NCI-H69 (cell line): ENCODE measurements at places on chromosomes 2 and 18.

DNA sequence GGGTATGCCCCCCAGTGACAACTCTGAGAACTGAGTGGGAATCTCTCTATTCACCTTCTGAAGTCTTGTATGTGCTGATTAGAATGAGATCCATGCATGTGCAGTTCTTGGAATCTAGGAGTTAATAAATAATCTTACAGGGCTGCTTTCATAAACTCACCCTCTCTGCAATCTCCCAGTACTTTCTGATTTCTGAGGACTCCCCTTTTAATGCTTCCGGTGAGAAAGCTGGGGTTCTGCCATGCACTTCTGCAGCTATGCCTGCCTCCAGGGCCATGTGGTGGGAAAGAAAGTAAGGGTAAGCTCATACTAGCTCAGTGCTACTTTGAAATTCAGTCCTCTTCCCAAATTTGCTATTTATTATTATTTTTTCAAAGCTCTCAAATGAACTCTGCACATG lies 432.9 kb downstream of the MTX2 start:
- no peak for DNase-seq

DNA sequence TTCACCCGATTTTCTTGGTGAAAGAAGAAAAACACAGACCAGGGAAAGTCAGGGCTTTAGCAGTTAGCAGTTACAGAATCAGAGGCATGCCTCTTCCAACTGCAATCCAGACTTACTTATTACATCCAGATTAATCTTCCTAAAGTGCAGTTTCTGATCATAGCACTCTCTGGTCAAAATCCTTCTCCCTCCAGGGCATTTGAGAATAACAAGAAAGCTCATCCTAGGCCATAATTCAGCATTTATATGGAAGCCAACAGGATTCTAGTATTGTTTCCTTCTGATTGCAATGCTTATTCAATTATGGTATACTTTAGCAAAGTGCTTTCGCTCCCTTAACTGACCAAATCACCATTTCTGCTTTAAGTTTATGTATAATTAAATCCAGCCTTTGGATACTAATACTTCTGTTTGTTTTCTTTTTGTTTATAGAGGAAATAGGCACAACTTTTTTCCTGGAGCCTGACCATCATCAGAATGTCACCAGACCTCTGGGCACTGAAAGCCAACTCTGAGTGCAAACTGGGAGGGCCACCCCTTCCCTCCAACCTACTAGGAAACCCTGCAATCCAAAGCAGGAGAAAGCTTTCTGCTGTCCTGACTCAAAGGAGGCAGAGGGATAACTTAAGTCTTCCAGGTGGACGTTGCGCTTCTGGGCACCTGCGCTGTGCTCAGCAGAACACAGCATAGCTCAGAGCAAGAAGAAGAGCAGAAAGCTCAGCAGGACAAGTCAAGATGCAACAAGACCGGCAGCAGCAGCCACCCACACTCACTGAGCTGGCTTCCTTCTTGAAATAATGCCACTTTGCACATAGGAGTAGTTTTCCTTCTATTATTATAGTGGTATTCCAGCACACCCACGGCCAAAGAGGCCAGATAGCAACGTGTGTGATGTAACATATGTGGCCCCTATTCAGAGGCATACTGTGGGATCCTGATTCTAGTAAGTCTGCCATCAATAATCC lies 99.3 kb downstream of the STK39 start:
- DNase-seq: no peak

DNA sequence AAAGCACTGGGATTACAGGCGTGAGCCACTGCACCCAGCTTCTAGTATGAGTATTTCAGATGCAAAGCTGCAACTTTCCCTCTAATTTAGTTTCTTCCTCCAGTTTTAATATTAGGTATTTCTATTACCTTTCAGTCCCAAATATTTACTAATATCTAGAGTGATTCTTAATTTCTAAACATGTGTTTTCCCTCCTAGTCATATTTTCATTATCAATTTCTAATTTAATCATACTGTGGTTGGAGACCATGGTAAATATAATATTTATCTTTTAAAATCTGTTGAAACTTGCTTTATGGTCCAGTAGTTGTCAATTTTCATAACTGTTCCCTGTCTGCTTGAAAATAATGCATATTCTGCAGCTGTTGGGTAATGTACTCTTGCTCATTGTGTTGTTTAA lies 245.9 kb upstream of the REV1 start:
- no peak for DNase-seq

- DNase-seq: no peak
These were observed 7.6 kb upstream of the AGFG1 start for GRCh38 chr2:227464361-227464760.

DNA sequence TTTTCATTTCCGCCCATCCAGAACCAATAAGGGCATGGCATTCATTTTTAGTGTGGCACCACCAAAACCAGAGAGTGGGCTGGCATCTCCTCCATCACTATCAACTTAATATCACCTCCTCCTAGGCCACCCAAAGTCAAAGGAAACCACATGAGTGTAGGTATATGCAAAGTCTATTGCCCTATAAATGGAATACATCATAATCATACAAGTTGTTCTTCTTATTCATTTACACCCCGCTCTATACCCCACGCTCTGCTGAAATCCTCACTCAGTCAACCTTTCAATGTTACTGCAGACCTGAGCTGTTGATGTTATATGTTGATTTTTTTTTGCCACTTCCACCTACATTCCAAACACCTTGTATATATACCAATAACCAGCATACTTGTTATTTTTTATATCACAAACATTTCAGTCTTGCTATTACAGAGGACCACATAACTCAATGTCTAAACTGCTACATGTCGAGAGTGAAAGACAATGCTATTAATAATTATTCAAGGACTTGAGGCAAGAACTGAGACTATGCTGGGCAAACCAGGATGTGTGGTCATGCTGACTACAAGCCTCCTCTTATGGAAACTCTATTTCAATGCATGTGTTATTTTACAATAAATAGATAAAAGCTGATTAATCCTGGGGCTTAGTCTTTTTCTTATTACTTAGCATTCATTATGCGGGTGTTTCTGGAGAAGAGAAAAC lies 466.5 kb upstream of the ID2 start:
- no peak for DNase-seq

DNA sequence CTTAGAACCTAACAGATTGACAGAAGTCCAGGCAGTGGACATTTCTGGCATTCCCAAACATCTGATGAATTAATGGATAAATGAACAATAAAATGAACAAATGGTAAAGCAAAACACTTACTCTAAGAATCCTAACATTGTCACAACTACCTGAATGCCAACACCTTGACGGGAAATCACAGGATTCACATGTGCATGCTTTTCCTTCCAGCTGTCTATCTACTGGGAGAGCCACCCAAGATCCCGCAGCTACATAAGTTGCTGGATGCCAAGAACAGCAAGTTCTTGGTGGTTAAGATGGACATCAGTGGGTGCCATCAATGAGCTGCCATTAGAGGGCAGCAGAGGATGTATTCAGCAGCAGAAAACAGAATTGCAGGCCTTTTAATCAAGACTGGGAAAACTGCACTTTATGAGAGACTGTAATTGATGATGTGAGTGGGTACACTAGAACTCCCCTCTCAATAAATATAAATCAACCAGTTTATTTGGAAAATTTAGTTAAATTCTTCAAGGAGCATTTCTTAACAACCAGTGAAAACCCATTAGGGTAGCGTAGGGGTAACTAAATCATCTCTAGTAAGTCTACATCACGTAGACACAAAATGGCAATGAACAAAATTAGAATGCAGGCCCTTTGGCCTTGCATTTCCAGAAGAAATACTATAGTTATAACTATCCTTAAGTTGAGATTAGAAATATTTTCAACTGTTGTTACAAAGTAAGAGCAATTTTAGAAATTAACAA lies 45.6 kb downstream of the SESTD1 start:
- DNase-seq: peak; percentile 73

DNA sequence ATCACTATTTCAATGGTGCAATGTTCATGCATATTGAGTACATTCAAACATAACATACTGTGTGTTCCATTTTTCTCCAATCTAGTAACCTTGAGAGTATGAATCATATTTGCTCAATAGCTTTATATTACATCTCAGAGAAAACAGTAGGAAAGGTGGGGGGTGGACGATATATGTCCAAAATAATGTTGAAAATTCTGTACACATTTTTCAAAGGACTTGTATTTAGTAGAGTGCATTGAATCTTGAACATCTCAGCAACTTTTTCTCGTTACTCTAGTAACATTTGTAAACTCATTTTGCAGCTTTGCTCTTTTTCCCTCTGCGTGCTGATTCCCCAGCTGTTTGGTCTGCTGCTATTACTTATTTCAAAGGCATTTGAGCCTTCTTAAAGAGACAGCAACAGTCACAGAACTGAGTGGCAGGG lies 1487.0 kb downstream of the LRP1B start:
- DNase-seq: peak; percentile 56

DNA sequence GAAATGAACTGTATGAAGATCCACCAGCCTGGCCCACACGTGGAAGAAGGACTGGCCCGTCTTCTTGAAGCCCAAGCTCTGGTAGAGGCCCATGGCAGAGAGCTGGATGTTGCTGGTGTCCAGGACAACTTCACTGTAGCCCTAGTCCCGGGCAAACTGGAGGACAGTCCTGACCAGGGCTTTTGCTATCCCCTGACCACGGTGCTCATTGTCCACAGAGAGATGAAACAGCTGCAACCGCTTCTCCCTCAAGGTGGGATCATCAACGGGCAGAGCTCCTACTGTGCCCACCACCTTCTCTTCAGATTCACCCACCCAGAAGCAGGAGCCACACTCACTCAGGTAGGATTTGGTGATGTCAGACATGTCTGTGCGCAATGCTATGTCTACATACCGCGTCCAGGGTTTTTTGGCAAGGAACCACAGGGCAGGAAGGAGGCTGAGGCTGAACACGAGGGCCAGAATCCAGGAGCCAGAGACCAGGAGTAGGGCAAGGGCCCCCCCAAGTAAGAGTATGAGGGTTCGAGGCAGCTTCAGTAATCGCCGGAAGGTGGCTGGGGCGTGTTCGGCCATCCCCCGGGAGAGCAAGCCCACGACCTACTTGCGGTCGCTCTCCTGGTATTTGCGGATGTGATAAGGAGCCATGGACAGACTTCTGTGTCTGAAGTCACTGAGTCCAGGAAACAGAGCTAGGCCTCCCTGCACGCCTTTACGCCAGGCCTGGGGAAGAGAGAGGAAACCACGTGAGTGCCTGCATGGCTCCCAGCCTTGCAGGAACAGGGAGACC lies 36.3 kb downstream of the TPRKB start:
- no peak for DNase-seq

GRCh38 chr2:183088061-183088460 lies 9.5 kb downstream of the DUSP19 start:
- DNase-seq: no peak

DNA sequence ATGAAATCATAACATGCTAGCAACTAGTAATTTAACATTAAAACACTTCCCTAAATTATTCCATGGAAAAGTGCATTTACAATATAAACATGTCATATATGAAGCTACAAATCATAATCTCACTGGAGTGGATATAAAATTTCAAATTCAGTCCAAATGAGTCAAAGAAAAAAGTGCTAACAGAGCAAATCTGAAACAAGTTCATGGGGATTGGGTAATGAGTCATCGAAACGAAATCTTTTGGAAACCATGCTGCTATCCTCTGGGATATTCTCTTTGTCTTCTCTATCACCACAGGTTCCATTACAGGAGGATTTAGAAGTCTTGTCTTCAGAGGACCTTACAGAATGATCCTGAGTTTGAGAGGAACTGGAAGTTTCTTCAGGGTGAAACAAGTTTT lies 34.1 kb downstream of the STK17B start:
- DNase-seq: no peak

GRCh38 chr2:62661263-62661635 lies 44.3 kb upstream of the EHBP1 start:
- no peak for DNase-seq

- DNase-seq: no peak
These were observed 3.5 kb downstream of the FEV start for GRCh38 chr2:218981390-218981880.

GRCh38 chr2:59824314-59824713 lies 729.1 kb downstream of the BCL11A start:
- peak; percentile 52 for DNase-seq

DNA sequence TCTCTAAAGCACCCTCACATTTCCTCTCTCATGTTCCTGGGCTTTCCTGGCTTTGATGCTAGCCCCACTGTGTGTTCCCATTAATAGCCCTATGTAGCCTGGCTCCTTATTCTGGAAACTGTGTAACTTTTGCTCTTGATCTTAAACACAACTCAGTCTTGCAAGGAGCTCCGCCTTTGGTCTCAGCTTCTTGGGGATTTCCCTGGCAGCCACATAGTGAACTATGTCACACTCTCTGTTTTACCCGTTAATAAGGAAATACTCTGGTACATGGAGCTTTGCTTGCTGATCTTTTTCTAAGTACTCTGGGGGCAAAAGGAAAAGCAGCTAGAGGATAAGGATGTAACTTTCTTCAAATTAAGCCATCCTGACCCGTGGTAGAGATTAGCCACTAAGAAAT lies 259.3 kb downstream of the NEDD4L start:
- DNase-seq: no peak

- peak; percentile 17 for DNase-seq
These were observed 182.9 kb downstream of the VWC2L start for GRCh38 chr2:214593727-214594126.

GRCh38 chr18:9925369-9925768 lies 11.6 kb downstream of the VAPA start:
- DNase-seq: no peak
